Stimulated activated CD4-positive, alpha-beta T cell treated with anti-CD3 and anti-CD28 coated beads, Interleukin-4, amount 100 ng/mL, for 48 hours (primary cell): ENCODE measurements at places on chromosomes 5 and 9.

- no peak for DNase-seq
Measured at GRCh38 chr9:71614409-71615010, 153.8 kb downstream of the CEMIP2 start.

DNA sequence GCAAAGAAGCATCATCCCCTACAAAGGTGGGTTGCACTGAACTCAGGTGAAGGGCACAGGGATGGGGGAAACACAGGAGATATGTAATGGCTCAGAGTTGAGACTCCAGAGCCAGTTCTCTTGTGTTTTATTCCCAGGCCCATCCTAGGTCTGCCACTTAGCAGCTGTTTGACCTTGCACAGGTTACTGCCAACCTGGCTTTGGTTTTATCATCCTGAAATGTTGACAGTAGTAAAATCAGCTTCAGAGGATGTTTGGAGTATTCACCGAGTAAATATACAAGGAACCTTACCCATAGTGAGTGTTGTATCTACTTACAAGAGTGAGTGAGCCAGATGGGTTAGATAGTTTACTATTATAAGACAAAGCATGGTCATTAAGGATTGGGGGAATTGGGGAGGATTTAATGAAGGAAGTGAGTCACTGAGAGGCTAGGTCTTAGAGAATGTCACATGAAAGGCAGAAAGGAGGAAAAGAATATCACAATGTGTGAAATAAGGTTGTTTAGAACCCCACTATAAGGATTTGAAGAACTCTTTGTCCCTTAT is 141.3 kb downstream of the MAN2A1 start:
- DNase-seq: no peak

- DNase-seq: no peak
Measured at GRCh38 chr5:749101-749670, 35.3 kb downstream of the ZDHHC11B start.

- no peak for DNase-seq
Measured at GRCh38 chr9:126695701-126696400, 82.1 kb downstream of the LMX1B start.

DNA sequence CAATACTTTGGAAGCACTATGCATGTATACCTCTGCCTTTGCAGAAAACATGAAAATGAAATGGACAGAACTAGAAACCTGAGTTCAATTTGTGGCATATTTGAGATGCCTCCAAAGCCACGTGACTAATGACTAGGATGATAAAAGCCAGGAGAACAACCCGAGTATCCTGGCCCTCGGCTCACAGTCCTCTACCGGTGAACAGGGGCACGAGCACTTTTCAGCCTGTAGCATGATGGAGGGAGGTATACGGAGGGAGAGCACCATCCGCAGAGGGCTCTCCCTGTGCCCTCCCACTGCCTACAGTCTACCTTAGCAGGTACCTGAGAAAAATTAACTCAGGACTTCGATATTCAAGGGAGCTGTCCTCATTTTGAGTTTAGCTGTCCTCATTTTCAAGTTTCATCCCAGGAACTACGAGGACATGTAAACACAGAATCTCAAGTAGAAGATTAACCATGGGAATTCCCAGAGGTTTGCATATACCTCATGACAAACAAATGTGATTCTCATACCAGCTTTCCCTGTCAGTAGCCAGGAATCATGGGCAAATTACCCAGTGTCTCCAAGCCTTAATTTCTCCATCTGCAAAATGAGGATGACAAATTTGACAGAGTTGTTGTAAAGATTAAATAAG is 249.3 kb downstream of the DNAH5 start:
- no peak for DNase-seq

GRCh38 chr5:134113902-134114875 is at the start of gene TCF7:
TSS of gene TCF7 (plus strand) at chr5:134114681. CDS start at chr5:134114907, 226 bp downstream.
- peak; percentile 67 for DNase-seq

DNA sequence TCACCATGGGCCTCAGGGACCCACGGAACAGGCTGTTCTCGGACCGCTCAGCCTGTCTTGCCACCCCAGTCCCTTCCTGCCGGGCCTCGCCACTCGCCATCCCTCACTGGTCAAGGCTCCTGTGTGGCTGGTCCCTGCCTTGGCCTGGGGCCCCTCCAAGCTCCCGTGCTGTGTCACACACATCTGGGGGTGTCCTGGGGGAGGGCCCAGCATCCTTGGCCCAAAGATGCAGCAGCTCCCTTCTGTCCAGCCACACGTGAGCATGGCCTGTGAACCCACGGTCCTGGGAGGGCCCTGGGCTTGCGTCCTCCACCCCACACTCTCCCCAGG is 425 bp upstream of the EGFL7 start:
- DNase-seq: no peak

DNA sequence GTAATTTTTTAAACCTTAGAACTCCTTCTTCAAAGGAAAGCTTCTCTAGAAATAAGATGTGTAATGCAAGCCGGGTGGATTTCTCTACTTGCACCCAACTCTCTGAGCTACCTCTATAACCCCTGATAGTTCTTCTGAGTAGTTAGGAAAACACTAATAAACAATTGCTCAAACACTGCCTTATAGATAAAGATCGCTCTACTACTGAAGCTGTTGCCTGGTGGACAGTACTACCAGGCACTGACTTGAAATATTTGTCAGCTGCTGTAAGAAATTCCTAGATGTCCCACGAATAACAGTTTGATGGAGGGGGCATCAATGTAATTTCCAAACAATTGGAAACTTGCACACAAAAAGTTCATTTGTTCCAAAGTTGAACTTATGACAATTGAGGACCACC is 42.0 kb downstream of the NR3C1 start:
- DNase-seq: no peak

DNA sequence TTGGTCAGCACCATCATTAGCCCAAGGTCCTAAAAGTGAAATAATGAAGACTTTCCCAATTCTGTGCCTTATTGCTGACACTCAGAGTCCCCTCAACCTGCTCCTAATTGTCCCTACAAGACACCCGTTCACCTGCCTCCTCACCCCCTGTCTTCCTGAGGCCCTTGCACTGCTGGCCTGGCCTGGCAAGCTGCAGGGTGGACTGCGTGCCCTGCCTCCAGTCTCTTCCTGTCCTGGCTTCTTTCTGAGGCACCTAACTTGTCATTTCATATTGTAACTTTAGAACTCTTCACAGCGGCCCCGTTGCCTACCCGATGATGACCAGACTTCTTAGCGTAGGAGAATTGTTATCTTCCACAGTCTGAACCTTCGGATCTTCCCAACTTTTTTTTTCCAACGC is 153.9 kb downstream of the SMARCA2 start:
- DNase-seq: no peak

DNA sequence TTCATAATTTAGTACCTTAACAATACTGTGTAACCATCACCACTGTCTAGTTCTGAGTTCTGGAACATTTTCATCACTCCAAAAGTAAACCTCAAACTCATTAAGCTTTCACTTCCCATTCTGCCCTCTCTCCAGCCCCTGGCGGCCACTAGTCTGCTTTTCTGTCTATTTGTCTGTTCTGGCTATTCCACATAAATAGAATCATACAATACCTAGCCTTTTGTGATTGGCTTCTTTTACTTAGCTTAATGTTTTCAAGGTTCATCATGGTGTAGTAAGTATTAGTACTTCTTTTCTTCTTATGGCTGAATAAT is 138.7 kb downstream of the RAPGEF6 start:
- no peak for DNase-seq

- DNase-seq: no peak
Measured at GRCh38 chr5:128633901-128634300, 95.9 kb upstream of the FBN2 start.

- no peak for DNase-seq
Measured at GRCh38 chr5:32777733-32778132, 66.6 kb downstream of the NPR3 start.

DNA sequence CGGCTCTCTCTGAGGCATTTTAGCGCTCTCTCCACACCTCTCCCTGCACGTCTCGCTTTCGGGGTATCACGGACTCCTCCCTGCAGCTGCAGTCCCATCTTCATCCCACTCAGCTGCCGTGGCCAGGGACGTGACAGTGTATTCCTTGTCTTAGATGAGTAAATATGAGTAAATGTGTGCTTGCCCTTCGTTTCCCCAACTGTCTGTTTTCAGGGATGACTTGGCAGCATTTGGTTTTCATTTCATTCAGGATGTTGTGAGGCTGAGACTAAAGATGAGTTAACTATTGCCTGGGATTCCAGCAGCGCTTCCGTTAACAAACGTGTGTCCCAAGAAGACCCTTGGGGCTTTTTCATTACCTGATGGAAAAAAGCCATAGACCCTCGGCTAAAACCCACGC is 29.5 kb downstream of the GDNF start:
- DNase-seq: no peak

DNA sequence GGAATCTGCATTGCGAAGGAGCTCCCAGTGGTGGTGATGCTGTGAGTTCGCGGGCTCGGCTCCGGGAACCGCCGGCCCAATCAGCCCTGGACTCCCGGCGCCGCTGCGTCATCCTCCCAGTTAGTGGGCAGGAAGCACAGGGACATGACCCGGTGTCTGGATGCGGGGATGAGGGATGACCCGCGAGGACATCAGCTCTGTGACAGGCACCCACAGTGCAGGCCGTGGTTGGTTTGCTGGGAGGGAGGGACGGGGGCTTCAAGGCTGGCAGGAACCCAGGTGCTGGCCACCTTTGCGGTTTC is 996 bp downstream of the NXNL2 start:
- DNase-seq: no peak

DNA sequence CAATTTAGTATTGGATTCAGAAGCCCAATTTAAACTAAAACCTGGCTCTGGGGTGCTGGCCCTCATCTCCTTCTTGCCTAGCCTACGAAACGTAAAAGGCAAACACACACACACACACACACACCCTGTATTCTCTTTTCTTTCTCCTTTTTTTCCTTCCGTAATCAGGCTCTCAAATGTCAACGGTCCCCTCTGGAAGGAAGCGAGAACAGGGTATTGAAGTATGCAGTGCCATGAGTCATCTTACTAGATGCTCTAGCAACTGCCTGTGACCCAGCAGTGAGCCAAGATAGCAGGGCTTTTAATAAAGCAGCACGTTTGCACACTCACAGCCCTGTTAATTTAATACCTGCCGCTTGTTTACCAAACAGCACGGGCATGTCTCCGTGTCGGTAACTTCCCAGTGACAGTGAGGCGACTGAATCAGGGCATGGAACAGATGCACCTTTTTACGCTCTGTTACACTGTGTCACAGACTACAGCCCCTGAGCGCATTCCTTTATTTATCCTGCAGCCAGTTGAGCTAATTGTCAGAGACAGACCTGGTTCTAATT is 243.8 kb downstream of the BNC2 start:
- no peak for DNase-seq

DNA sequence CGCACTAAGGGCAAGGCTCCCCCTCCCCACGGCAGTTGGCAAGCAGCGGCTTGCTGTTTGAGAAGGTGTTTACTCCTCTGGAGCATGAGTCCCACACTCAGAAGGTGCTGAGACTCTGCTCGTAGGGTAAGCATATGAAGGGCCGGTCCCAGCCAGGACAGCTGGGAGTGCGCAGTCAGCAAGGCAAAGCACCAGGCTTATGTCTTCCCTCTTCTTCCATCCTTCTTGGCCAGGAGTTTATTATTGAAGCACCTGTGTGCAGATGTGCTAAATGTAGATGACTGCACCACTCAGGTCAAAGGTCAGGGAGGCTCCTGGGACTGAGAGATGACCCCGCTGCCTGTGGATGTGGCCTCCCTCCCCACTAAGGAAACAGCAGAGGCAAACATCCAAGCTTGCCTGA is 27.0 kb upstream of the CDKN2AIPNL start:
- no peak for DNase-seq

GRCh38 chr5:153617190-153617589 is 126.7 kb downstream of the GRIA1 start:
- no peak for DNase-seq

DNA sequence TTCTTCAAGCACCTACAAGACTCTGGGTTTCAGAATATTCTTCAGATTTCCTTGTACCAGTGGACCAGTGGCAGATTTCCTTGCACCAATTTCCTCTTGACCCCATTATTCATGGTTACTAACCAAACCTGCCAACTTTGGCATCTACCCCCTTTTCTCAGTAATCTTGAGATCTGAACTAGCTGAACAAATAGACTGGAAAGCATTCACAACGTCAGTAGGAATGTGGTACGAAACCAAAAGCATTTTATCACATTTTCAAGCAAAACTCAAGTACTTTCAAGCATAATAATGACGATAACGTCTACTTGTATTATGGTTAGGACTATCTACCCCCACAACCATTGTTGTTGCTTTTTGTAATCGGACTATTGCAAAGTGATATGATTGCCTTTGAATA is 1217.3 kb downstream of the PTPRD start:
- DNase-seq: no peak

GRCh38 chr9:122446819-122447484 is 30.8 kb downstream of the OR1J1 start:
- no peak for DNase-seq

- DNase-seq: no peak
Measured at GRCh38 chr5:143445776-143446175, 42.3 kb upstream of the NR3C1 start.

DNA sequence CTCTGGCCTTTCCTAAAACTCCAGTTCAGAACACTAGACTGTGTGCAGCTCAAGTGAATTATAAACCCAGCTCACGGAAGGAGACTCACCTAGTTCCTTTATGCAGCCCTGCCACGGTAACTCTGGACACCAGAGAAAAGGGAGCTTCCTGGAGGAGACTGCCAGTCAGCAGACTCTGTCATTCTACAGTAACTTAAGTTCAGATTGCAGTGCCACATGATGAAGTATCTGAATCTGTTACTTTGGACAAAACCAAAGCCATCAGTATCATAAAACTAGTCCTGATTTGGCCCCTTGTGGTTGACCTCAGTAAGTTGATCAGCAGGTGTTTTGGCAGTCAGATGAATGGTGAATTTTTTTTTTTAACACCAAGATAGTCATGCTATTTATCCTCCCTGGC is 2.7 kb downstream of the MTRR start:
- no peak for DNase-seq

GRCh38 chr9:91533382-91533781 is 109.8 kb upstream of the NFIL3 start:
- DNase-seq: no peak

DNA sequence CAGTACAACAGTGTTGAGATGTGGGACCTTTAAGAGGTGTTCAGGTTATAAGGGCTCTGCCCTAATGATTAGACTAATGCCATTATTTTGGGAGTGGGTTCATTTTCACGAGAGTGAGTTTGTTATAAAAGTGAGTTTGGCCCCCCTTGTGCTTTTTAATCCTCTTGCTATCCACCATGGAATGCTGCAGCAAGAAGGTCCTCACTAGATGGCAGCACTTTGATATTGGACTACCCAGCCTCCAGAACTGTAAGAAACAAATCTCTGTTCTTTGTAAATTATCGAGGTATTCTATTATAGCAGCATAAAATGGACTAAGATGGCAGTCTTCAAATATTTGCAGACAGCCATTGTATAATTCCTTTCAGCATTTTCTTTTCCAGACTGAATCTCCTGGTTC is 212.4 kb downstream of the LRRC70 start:
- no peak for DNase-seq

- DNase-seq: no peak
Measured at GRCh38 chr5:168932400-168933189, 353.4 kb upstream of the PANK3 start.

- no peak for DNase-seq
Measured at GRCh38 chr9:21812415-21812814, 10.0 kb downstream of the MTAP start.

- DNase-seq: no peak
Measured at GRCh38 chr9:9498846-9499245, 1114.0 kb downstream of the PTPRD start.
